Esophagus mucosa (tissue), 1 donor: ENCODE measurements at places on chromosomes 2 and 18. TPM values are rescaled to one million over a fixed set of nuclear protein-coding genes. Genes with fewer than 3 reads are reported as not detected.
A peak's percentile ranks its signal among the peaks of the same experiment; 100 is the strongest.

LCLAT1 gene
- total RNA-seq, result 11.6 TPM

C2orf66 gene
- not detected for total RNA-seq

TMEM198 gene
- 1.2 TPM for total RNA-seq

CAMKMT gene
- 8.4 TPM for total RNA-seq

DNA sequence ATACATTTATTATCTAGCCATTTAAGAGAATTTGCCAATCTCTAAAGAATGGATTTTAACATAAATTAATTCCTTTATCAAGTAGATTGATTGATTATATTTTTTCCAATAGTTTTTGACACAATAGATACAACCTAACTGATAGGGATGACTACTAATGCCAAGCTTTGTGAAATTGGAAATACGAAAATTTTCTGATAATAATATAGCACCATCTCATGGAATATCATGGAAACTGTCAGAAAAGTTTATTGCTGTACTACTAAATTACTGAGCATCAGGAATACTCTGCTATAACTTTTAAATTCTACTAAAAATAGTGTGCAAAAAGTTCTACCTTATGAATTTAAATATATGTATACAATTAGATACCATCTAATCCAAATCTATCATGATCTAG lies 101.8 kb upstream of the MAP2 start:
- no peak for ATAC-seq

DNA sequence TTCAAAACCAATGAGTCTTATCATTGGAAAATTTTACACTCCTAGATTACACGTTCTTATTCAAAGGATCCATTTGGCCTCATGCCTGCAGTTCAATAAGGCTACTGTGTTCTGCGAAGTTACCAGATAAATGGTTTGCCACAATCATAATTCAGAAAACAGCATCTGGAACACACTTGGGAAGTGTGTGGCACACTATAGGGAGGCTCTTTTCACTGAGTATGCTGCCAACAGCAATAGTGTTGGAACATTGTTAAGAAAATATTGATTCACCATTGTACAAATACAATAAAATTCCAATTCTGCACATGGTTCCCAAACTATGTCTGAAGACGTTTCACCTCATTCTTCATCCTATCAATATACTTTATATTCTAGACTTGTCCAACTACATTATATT lies 141.4 kb upstream of the DOK6 start:
- no peak for ATAC-seq

GRCh38 chr2:171390941-171391516 lies 42.8 kb downstream of the METTL8 start:
- no peak for ATAC-seq

GRCh38 chr2:55961318-55961911 lies 37.8 kb upstream of the EFEMP1 start:
- ATAC-seq, result no peak

GRCh38 chr18:37502036-37502435 lies 63.6 kb downstream of the CELF4 start:
- ATAC-seq, result no peak

DNA sequence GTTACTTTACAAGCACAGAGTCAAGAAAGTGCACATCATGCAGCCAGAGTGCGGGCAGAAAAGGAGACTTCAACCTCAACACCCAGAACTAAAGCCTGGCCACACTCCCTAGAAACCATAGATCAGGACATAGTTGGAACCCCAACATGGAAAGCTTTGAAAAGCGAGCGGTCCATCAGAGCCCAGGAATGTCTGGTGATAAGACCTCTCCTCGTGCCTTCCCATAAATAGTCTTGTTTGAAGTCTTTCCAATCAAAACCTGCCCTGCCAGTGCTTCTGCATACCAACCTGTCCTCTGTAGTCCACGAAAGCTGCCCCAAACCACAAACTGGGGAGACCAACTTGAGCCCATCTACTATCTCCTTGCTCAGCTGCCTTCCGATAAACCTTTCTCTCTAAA lies 55.5 kb downstream of the NEURL3 start:
- ATAC-seq, result no peak

DNA sequence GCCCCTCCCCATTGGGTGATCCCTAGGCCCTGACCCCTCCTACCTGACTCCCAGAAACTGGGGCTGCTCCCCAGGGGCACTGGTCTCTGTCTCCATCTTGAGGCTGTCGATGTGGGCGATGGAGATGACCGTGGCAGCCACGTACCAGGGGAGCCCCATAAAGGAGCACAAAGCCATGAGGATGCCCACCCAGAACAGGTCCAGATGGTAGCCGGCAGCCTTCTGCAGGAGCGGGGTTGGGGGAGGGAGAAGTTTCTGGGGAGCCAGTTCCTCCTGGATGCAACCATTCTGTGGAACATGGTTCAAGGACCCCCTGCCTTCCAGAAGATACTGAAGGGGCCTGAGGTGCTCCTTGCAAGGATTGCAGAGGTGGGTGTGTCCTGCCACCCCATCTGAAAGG lies 34.0 kb downstream of the MTHFD2 start:
- ATAC-seq, result no peak

DNA sequence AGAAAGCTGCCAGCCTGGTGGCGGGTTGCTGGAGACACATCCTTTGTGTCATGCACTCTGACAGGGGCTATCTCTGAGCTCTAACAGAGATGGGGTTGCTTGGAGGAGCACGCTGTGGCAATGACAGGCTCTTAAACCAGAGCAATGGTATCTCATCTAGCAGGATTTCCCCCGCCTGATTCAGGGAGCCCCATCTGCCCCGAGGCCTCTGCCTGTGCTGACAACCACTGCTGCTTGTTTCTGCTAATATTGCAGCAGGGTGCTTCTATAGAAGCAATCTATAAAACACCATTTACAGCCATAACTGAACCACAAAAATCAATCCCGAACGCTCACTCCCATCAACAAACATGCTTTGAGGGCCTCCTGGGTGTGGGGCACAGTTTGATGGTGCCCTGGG lies 12.8 kb upstream of the DNPEP start:
- no peak for ATAC-seq

- ATAC-seq, result no peak
Observed at GRCh38 chr18:32274307-32274706, 84.5 kb downstream of the MEP1B start.

DNA sequence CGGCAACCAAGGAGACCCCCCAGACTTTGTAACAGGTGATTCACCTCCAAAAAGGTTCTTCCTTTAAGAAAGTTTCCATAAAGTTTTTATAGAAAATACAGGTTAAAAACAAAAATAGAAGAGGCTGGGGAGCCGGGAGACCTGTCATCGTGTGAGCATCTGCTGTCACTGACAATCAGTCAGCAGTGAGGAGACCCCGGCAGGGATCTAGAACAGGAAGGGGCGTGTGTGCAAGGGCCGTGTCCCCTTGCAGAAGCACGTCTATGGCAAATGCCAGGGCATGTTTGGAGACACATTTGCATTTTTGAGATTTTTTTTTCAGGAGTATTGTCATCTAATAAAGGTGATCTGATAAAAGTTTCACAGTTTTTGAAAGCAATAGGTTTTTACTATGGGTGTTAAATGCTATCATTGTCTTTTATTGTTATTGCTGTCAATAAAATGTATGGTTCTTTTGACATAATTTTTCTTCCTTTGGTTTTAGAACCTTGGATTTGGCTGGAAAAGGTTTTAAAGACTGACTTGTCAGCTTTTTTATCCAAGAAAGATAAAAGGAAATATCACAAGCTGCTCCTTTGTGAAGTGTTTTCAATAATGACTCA lies 52.1 kb downstream of the MTCL1 start:
- no peak for ATAC-seq

DNA sequence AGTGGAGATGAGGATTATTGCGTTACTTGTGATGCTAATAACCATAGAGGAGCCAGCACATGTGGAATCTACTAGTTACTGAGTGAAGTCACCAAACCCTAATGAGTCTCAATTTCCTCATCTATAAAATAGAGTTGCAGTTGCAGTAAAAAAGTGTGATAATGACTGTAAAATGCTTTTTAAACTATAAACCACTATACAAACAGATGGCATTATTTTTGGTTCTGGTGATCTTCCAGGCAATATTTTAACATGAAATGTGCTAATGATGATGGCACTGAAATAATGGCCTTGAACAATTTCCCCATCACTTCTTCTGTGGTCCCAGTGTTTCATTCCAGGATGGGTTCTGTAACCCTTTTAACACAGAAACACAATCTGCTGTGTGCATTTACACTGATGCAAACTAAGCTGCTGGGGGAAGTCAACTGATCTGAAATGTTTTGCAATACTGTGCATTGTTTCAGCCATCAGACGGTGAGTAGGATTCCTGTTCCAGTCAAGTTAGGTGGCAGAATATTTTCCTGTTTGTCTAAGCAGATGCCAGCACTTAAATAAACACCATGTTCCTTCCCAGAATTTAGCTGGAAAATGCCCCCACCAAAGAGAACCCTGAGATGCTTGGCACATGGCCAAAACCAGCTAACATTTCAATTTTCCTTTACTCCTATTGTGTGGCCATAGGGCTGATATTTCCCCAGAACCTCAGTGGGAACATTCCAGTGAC lies 52.6 kb downstream of the TACR1 start:
- no peak for ATAC-seq

DNA sequence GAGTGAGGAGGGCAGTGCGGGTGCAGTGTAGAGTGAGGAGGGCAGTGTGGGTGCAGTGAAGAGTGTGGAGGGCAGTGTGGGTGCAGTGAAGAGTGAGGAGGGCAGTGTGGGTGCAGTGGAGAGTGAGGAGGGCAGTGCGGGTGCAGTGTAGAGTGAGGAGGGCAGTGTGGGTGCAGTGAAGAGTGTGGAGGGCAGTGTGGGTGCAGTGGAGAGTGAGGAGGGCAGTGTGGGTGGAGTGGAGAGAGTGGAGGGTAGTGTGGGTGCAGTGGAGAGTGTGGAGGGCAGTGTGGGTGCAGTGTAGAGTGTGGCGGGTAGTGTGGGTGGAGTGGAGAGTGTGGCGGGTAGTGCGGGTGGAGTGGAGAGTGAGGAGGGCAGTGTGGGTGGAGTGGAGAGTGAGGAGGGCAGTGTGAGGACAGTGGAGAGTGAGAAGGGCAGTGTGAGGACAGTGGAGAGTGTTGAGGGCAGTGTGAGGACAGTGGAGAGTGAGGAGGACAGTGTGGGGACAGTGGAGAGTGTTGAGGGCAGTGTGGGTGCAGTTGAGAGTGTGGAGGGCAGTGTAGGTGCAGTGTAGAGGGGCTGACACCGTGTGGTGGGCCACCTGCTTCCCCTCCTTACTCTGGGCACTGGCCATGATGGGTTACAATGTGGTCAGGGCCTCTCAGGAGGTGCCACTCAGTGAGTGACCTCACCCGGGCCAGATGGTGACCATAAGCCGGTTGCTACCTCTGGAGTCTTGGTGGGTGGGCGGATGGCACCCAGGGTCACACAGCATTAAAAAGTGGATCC lies 28.5 kb downstream of the INPP4A start:
- ATAC-seq, result no peak

DNA sequence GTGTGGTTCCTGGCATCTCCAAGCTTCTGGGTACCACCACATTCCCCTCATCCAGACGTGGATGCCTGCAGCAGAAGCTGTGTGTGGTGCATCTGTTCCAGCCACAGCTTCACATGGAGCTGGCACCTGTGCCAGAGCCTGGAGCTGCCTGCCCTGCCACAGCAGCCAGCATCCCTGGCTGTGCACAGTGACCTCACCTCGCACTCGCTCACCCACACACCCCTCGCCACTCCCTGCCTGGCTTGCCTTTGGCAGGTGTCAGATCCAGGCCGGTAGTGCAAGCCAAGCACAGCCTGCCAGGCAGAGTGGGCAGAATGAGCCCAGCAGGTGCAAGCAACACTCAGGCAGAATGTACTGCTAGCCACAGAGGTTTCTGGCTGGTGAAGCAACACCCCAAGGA lies 59.9 kb upstream of the DYNC1I2 start:
- ATAC-seq, result peak; percentile 66

- no peak for ATAC-seq
Observed at GRCh38 chr2:37581433-37581832, 90.0 kb downstream of the CDC42EP3 start.
